T-helper 2 cell (primary cell): ENCODE measurements at places on chromosomes 4 and X.

GRCh38 chr4:153790962-153791551, 2.2 kb upstream of the SFRP2 start:
- DNase-seq, result peak; percentile 10

DNA sequence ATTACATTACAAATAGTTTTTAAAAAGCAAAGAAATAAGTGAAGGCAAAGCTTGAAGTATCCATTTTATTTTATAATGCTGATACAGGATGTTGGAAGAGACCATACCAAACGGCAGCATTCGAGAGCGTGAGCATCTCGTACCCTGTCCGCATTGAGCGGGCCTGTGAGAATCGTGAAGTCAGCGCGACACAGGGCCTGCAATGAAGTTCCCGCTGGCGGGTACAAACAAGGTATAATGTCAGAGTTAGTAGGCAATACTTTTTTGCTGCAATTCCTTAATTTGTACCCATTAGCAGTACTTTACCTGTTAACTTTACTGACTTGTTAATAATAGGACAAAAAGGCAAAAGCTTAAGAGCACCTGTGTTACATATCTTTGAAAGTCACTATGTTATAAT, 19.0 kb downstream of the HNRNPD start:
- no peak for DNase-seq

DNA sequence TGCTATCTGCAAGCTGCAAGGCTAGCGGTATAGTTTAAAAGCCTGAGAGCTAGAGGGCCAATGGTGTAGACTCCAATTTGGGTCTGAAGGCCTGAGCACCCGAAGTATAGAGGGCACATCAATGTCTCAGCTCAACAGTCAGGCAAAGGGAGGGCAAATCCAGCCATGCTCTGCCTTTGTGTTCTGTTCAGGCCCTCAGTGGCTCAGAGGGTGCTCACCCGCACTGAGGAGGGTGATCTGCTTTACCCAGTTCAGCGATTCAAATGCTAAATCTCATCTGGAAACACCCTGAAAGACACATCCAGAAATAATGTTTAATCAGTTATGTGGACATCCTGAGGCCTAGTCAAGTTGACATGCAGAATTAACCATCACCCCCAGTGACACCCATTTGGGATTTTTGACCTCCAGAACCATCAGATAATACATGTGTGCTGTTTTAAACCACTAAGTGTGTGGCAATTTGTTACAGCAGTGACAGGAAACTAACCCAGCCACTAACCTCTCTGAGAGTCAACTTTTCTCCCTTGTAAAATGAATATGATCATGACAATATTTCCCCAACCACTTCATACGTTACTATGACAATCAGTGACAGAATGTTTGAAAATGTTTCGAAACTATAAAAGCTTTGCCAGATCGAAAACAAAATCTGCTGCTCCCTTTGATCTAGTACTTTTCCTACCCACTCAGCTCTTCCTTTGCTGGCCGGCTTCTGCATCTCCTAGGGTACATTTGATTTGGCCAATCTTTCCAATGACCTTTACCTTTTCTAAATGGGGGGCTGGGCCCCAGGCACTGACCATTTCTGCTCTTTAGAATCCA, 8.4 kb upstream of the TBL1X start:
- peak; percentile 66 for DNase-seq

DNA sequence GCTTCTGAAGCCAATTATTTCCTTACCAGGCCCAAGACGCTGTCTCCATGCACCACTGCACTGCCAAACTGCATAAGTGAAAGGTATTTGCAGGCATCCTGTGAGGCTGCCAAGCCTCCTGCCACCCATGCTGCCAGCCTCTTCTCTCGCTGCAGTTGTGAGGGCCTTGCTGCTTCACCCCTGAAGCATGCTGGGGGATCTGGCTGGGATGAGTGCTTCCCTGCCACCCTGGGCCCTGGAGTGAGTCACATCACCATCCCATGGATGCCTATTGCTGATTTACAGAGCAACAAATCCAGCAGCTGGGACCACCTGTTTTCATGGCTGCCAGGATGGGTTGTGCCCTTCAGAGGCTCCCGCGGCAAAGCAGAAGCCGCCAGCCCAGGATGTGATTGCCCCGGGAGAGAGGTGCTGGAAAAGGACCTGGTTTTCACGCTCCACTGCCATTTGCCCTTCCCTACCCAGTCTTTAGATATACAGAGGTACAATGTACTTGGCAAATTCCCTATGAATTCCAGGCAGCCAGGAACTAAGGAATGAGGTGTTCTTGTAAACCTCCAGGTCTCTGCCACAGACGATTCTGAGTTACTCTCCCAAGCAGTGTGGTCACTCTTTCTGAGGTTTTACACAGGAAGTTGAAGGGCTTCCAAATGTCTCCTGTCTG, 41.5 kb upstream of the PTCHD1 start:
- no peak for DNase-seq

DNA sequence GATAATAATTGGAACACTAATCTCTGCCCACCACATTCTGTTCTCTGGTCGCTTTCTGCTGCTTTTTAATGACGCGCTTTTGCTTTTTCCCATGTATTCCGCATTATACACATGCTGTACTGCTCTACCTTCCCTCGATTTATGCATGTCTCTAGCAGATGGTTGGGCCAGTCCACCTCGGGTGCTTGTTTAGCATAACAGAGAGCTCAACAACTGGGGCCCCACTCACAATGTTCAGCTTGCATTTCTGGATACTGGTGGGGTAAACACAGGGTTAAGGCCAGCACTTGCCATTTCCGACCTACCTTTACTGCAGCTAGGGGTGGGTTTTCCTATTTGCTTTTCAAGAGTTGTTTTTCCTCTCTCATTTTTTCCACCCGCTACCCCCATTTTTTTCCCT, 255.8 kb downstream of the SOX3 start:
- no peak for DNase-seq

DNA sequence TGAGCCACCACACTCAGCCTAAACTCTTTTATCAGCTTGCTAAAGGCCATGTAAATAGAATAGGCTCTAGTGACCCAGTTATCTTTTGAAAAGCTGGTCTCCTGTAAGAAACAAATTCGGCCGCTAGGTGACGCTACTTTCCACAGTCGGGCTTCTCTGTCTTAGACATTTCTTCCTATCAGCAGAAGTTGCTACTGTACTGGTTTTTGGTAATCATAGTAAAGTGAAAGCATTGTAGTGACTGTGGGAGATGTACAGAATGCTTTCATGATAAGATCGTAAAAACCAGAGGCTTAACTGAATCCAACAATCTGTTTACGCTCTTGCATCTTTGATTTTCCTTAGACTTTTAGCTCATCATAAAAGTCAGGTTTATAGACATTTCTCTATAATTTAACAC, 82.6 kb downstream of the GK start:
- DNase-seq, result peak; percentile 9

DNA sequence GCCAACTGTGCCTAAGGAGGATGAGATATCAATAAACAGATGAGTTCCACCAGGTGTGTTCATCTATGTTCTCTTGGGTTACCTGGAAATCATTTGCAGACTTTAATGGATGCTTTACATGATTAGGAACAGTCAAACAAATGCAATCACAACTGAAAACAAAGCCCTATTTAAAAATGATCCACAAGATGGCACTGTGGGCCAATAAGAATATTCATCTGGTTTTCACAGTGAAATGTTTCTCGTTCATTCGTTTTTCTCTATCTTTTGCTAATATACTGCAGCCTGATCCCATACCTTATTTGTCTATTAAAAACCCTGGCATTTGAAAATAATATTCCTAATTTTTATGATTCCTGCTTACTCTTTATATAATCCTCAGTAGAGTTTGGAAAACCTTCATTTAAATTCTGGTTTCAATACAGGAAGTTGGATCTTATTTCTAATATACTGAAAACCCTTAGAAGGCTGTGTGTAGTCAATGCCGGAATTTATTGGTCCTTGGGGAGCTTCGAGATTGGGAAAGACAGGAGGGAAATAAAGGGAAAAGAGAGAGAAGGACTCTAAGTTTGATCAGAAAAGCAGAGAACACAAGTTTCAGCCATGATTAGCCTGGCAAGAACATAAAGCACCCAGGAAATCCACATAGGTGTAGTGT, 63.8 kb upstream of the TAPT1 start:
- DNase-seq, result no peak

- DNase-seq, result no peak
Observed at GRCh38 chr4:3677748-3678070, 88.5 kb upstream of the ADRA2C start.

- no peak for DNase-seq
Observed at GRCh38 chr4:174523025-174523693, 871 bp upstream of the HPGD start.

DNA sequence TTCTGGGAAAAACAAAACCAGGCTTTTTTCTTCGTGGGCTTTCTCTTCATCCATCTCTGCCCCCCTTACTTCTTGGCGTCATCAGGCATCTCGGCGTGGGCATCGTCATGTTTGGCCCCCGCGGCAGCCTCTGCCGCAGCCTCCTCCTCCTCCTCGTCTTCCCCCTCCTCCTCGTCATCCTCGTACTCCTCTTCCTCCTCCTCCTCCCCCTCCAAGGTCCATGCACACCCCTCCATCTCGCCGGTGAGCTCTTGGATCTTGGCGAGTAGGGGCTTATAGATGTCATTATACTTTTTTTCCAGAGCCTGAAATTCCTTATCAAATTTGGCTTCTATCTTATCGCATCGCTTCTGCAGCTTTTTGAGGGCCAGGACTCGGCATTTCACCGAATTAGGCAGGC, 488 bp downstream of the NAP1L5 start:
- peak; percentile 29 for DNase-seq

GRCh38 chr4:156538210-156538609, 433.4 kb downstream of the PDGFC start:
- no peak for DNase-seq

DNA sequence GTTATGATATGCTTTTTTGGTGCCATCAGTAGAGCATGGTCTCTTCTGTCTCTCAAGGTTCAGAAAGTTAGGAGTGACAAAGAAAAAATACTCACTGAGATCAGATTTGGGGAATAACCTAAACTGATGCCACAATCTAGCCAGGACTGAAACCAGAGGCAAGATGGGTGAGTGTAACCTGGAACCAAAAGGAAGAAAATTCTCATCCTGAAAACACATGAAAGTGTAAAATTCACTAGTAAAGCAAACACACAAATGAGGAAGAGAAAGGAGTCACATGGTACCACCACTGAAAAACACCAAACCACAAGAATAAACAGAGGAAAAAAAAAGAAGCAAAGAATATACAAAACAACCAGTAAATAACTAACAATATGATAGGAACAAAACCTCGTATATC, 96.4 kb downstream of the ANXA10 start:
- no peak for DNase-seq

DNA sequence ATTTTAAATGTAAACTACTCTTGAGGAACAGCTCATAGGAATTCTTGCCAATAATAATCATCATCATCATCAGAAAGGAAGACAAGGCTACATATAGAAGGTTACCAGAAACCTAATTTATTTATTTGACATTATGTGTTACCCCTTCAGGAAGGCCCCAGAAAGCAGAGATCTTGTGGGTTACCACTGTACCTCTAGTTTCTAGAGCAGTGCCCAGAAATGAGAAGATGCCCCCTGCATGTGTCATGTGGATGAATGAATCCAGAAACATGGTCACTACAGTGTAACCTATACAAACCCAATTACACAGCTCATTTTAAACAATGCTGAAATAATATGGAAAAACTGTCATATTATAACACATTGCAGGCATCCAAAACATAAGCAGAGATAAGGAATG, 70.4 kb downstream of the ARAP2 start:
- no peak for DNase-seq

- DNase-seq, result no peak
Observed at GRCh38 chrX:135505351-135505750, 15.1 kb upstream of the INTS6L start.

GRCh38 chrX:84735025-84735424, 232.8 kb upstream of the HDX start:
- DNase-seq, result no peak

DNA sequence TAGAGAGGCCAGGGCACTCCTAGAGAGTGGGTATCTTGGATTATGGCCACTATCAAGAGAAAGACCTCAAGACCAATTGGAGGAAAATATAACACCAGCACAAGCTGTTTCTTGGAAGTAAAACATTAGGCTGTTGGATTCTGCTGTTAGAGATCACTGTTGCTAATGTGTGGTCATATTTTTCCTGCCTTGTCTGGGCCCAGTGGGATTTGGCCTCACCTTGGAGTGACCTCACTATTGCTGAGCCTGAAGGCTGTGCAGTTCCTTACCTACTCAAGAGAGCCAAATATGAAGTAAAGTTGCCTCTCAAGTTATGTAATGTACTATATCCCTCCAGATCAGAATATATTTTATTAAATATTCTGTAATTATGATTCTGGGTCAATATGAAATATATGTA, 355.4 kb upstream of the CTSO start:
- no peak for DNase-seq

GRCh38 chr4:40300371-40301162, 34.6 kb upstream of the CHRNA9 start:
- peak; percentile 55 for DNase-seq

DNA sequence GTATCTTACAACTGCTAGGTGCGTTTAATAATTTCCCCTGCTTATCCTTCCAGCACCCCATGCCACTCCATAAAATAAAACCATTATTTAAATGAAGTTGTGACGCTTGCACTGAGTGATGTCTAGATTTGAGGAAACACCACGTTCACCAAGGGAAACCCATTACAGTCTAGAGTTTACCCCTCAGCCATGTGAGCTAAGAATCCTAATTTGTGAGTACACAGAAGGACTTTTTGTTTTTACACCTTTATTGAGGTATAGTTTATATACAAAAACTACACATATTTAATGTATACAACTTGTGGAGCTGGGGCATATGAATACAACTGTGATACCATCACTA, 326.8 kb downstream of the RAPGEF2 start:
- DNase-seq, result no peak

GRCh38 chr4:5387457-5387856, 320.9 kb downstream of the EVC2 start:
- no peak for DNase-seq

GRCh38 chrX:40651620-40652223, 4.4 kb upstream of the CXorf38 start:
- peak; percentile 57 for DNase-seq

- no peak for DNase-seq
Observed at GRCh38 chrX:70485466-70485865, 40.8 kb downstream of the DLG3 start.

GRCh38 chr4:140952717-140953116, 180.6 kb downstream of the RNF150 start:
- no peak for DNase-seq

- DNase-seq, result peak; percentile 86
Observed at GRCh38 chr4:109559983-109560686, at the start of gene MCUB. TSS of gene MCUB (plus strand) at chr4:109560246. CDS start at chr4:109560338, 92 bp downstream.

DNA sequence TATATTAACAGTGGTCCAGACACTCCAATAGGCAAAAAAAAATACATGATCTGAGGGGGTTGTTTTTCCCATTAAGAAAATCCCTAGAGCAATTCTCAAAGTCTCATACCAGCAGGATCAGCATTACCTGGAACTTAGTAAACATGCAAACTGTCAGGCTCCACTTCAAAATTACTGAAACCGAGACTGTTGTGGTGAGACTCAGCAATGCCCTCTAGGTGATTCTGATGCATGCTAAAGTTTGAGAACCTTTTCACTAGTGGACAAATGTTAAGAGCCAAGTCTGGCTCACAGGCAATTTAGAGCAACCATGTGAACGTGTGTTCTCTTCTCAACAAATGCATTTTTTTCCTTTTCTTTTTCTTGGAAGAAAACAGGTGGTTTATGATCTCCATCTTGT, 30.2 kb downstream of the NEK1 start:
- no peak for DNase-seq

GRCh38 chrX:12791257-12792228, at the start of gene PRPS2:
TSS of gene PRPS2 (plus strand) at chrX:12791412. CDS start at chrX:12791498, 86 bp downstream.
- DNase-seq, result peak; percentile 40
